Uterine smooth muscle cell (primary cell): ENCODE measurements at places on chromosomes 1 and 21. TPM values are rescaled to one million over a fixed set of nuclear protein-coding genes. Genes with fewer than 3 reads are reported as not detected.

GLIS1 gene
- 0.22 and 0.50 TPM in 2 replicates for total RNA-seq

CYP2J2 gene
- total RNA-seq = 0.12 and 0.33 TPM in 2 replicates

OPRD1 gene
- not detected in 2 replicates for total RNA-seq

MCOLN3 gene
- 3.8 and 6.5 TPM in 2 replicates for total RNA-seq

PHLDA3 gene
- total RNA-seq = 98.3 and 149 TPM in 2 replicates

ATP5IF1 gene
- total RNA-seq = 124 and 156 TPM in 2 replicates

PAFAH2 gene
- 7.7 and 9.4 TPM in 2 replicates for total RNA-seq

RAB3B gene
- 24.7 and 43.3 TPM in 2 replicates for total RNA-seq

SEC22B gene
- 49.0 and 68.2 TPM in 2 replicates for total RNA-seq

GUCA2B gene
- not detected in 2 replicates for total RNA-seq

GCSAML gene
- under 0.01 TPM in 1 of 2 replicates, not detected in the other for total RNA-seq

SH2D5 gene
- 23.7 and 29.5 TPM in 2 replicates for total RNA-seq

PPM1J gene
- 1.1 and 1.8 TPM in 2 replicates for total RNA-seq

RAP1GAP gene
- total RNA-seq = 0.44 and 1.2 TPM in 2 replicates

TEX38 gene
- total RNA-seq = not detected in 2 replicates

PDE4DIP gene
- total RNA-seq = 136 and 222 TPM in 2 replicates

TCHHL1 gene
- total RNA-seq = not detected in 2 replicates

DCST2 gene
- 0.11 TPM in 1 of 2 replicates, not detected in the other for total RNA-seq

ERICH3 gene
- not detected in 2 replicates for total RNA-seq

C4BPA gene
- not detected in 2 replicates for total RNA-seq

MSH4 gene
- 0.11 and 0.25 TPM in 2 replicates for total RNA-seq

WNT4 gene
- 0.11 and 0.50 TPM in 2 replicates for total RNA-seq

TNFAIP8L2 gene
- total RNA-seq = not detected in 2 replicates

RNU1-4 gene
- under 0.01 and 2,224 TPM in 2 replicates for total RNA-seq

SDC3 gene
- total RNA-seq = 7.7 and 10.5 TPM in 2 replicates

RGSL1 gene
- total RNA-seq = not detected in 2 replicates

FBLIM1 gene
- total RNA-seq = 54.5 and 73.2 TPM in 2 replicates

C1orf94 gene
- under 0.01 and 0.12 TPM in 2 replicates for total RNA-seq

PTGFR gene
- total RNA-seq = 6.5 and 17.7 TPM in 2 replicates

UTS2 gene
- 0.12 TPM in 1 of 2 replicates, not detected in the other for total RNA-seq

MX2 gene
- 0.87 and 1.3 TPM in 2 replicates for total RNA-seq

PAX7 gene
- not detected in 2 replicates for total RNA-seq

OR2T29 gene
- not detected in 2 replicates for total RNA-seq
